ENCODE measurements at places on chromosomes 1 and 21.

DNA sequence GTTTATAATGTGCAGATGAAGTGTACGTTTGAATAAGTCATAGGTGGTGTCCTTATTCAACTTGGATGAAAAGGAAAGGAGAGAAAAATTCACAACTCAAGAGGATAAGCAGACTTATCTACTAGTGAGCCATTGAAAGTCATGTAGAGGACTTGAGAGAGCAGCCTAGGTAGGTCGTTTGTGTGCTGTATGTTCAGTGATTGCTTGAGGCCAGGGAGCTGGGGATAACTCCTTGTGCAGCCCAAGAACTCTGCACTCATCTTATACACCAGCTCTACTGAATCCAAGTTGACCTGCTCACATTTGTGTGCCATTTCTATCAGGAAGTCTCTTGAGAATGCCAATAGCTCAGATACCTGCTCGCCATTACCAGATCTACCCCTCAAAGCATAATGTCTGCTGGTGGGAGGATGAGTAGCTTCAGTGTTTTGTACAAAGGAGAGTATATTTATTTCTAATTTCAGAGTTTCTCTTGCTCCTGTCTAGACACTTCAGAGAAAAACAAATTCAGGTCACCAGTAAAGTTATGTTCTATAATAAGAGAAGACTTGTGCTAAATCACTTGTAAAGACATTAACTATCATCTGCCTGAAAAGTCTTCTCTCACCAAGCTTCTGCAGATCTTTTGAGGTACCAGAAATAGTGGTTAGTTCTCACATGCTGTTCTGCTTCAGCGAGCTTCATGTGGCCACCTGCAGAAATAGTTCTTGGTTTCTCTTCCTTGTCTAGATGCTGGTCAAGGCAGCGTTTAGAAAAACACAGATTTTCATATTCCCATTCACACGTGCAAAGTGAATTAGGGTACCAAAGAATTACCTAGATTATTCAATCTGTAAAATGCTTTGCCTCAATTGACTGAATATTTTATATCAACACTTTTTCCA lies 10.8 kb downstream of the S1PR1 start:
- peaks cover 17% of the 10 kb centered on the region for H3K36me3 ChIP-seq
- H3K4me1 ChIP-seq = peaks cover 60% of the 10 kb centered on the region
- peak overlapping the region; percentile 68 for H3K27ac ChIP-seq
- H3K4me3 ChIP-seq = peak overlapping the region; percentile 23

- H3K4me1 ChIP-seq = no peaks in the 10 kb centered on the region
- H3K36me3 ChIP-seq = peaks cover 1% of the 10 kb centered on the region
- peaks cover 10% of the 10 kb centered on the region for H3K27me3 ChIP-seq
- no peak overlapping the region for H3K4me3 ChIP-seq
- H3K27ac ChIP-seq = no peak overlapping the region
Observed at GRCh38 chr1:1187938-1188337, 14.3 kb downstream of the TTLL10 start.

DNA sequence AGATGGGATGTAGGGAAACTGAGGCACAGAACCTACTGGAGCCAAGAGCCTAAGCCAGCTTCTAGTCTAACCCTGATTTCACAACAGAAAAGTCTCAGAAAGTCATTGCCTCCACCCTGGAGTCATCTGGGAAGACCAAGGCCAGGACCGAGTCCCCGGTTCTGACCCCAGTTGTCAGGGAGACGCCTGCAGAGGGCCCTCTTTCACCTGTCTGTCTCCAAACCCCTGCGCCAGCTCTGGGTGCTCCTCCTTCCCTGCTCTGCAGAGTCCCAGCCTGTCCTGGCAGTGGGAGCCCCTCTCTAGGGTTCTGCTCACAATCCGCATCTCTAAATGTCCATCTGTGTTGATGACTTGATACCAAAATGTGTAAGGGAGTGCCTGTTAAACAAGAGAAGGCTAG lies 149.7 kb downstream of the PGBD5 start:
- peaks cover 18% of the 10 kb centered on the region for H3K36me3 ChIP-seq
- no peak overlapping the region for H3K27ac ChIP-seq
- H3K4me1 ChIP-seq = peaks cover under 1% of the 10 kb centered on the region
- H3K4me3 ChIP-seq = no peak overlapping the region

GRCh38 chr1:175152006-175152652 lies 40.4 kb downstream of the KIAA0040 start:
- no peak overlapping the region for H3K4me3 ChIP-seq
- peaks cover 22% of the 10 kb centered on the region for H3K4me1 ChIP-seq
- no peaks in the 10 kb centered on the region for H3K36me3 ChIP-seq
- peaks cover 43% of the 10 kb centered on the region for H3K27me3 ChIP-seq
- DNase-seq = peak; percentile 67

DNA sequence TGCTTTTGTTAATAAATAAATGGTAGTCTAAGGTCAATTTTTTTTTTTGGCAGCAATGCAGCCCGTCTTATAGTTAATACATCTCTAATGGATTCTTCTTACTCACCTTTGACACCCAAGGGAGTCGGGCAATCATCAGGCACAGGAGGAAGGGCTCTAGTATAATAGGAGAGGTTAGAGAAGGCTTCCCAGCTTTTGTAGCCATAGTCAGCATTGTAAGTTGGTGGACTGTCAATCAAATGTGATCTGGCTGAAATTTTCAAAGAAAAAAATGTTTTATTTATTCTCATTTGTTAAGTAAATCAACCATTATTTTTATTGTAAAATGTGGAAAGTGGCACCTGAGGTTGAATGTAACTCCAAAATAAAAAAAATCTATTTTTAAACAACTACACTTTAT lies 2.1 kb downstream of the PTGS2 start:
- H3K27ac ChIP-seq = no peak overlapping the region
- no peak overlapping the region for H3K4me3 ChIP-seq
- no peak for DNase-seq
- peaks cover 2% of the 10 kb centered on the region for H3K36me3 ChIP-seq
